ENCODE measurements at places on chromosomes 7 and 10. TPM values are rescaled to one million over a fixed set of nuclear protein-coding genes. Genes with fewer than 3 reads are reported as not detected.

- DNase-seq: no peak
Measured at GRCh38 chr10:129361676-129362376, 105.2 kb upstream of the MGMT start.

DNA sequence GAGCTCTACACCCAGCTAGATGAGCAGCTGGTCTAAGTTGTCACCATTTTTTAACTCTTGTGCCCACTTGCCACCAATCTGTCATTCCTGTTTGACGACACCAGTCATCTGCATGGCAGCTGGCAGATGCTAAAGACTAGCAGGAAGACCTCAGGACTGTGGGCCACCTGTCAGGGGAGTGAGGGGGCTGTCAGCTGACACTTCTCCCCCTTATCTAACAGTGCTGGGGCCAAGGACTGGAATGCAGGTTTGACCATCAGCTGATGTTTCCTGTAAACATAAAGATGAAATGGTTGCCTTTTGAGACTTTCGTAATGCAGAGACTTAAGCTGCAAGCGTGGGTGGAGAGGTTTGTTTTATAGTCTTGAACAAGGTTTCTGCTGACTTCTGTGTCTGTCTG lies 93.5 kb downstream of the WNT2 start:
- DNase-seq: peak; percentile 77

GRCh38 chr10:4755286-4755989 lies 70.6 kb upstream of the AKR1E2 start:
- no peak for DNase-seq

GRCh38 chr7:149145031-149145845 lies 2.0 kb upstream of the ZNF398 start:
- DNase-seq: no peak

DNA sequence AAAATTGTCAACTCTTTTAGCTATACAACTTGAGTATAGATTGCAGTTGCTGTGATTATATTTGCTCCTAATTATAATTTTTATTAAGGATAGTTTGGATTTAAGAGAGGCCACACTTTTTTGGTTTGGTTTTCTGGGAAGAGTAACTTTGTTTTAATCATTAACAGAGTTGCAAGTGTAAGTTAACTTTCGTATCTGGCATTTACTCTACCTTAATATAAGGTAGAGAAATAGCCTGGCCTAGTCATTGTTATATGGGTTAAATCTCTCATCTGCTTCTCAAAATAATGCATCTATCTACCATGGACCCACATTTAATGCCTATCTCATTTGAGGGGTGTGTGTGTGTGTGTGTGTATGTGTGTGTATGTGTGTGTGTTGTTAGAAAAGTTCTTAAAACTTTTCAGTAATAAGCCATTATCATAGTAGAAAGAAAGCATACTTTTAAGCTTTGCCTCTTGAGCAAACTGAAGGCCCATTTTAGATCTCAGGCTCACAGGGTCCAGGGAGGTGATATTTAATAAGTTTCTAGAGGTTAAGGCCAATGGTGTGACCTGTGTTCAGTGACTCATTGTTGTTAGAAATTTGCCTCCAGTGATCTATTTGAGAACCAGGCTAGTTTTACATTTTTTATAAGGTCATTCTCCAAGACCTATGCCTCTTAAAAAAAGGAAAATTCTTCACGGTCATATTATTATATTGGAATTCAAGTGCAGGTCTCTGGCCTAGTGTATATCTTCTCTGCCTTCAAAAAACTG lies 10.9 kb upstream of the TEX47 start:
- DNase-seq: no peak

GRCh38 chr10:128981881-128982615 lies 485.0 kb upstream of the MGMT start:
- no peak for DNase-seq

DNA sequence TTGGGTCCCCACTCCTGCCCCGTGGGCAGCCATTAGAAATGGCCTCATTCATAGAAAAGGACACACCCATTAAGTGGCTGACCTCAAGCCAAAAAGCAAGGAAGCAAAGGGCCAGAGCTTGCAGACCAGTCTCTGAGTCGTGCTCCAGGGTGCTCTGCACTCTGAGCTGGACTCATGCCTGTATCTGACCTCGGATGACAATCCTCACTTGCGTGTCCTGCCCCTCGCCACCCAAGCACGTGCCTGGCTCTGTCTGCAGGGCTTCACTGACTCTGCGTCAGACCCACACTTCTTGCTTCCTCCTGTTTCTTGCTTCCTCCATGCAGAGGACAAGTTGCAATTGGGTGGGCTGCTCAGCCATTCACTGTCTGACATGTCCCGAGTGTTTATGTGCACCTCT lies 138.8 kb downstream of the OAT start:
- DNase-seq: no peak

DNA sequence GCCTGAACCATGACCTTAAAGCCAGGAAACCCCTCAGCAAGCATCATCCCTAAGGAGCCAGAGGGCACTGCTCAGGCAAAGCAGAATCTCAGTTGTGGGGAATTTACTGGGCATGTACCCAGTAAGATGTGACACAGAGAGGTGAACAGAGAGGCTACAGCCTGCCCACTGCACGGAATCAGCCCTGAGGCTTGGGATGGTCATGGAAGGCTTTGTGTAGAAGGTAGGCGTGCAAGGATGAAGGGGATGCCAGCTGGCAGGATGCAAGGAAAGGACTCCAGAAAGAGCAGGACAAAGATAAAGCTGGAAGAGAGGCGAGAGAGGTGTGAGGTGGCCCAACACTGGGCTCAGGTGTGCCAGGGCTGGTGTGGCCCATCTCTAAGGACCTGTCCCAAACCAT lies 2.4 kb upstream of the AIFM2 start:
- no peak for DNase-seq

GRCh38 chr10:42754155-42755027 lies 28.2 kb upstream of the BMS1 start:
- DNase-seq: peak; percentile 24

GRCh38 chr7:141406347-141406746 lies 144.9 kb upstream of the AGK start:
- DNase-seq: no peak

DNA sequence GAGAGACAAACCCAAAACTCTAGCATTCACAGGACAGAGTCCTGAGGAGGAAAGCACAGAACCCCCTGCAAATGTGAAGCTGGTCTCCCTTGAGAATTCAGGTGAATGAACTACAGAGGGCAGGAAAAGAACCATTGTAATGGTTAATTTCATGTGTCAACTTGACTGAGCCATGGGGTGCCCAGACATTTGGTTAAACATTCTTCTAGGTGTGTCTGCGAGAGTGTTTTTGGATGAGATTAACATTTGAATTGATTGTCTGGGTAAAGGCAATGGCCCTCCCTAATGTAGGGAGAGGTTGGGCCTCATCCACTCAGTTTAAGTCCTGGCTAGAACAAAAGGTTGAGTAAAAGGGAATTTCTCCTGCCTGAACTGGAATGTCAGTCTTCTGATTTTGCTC lies 15.7 kb upstream of the CDK1 start:
- DNase-seq: no peak

GRCh38 chr10:71571460-71572175 lies 148.0 kb downstream of the C10orf105 start:
- no peak for DNase-seq

GRCh38 chr7:37054624-37055241 lies 330.4 kb upstream of the AOAH start:
- peak; percentile 60 for DNase-seq

DNA sequence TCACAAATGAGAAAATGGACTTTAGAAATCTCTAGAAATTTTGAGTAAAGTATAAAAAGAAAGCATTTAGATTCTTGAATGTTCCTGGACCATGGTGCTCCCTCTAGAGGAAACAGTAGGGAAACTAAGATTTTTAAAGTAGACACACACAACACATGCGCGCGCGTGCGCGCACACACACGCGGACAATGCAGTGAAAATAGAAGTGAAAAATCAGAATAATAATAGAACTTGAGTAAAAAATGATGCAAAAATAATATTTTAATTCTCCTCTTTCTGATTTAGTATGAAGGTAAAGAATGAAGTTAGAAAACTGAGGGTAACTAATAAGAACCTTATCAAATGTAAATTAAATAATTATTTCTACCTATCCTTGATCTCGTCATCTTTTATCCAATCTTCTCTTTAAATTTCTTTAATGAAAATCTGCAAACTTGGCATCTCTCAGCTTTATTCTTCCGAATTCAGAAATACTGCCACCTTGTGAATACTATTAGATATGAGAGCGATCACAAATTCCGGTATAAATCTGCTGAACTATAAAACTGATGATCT lies 117.0 kb upstream of the AMPH start:
- peak; percentile 27 for DNase-seq

GRCh38 chr7:155227788-155228458 lies 69.8 kb upstream of the INSIG1 start:
- no peak for DNase-seq

DNA sequence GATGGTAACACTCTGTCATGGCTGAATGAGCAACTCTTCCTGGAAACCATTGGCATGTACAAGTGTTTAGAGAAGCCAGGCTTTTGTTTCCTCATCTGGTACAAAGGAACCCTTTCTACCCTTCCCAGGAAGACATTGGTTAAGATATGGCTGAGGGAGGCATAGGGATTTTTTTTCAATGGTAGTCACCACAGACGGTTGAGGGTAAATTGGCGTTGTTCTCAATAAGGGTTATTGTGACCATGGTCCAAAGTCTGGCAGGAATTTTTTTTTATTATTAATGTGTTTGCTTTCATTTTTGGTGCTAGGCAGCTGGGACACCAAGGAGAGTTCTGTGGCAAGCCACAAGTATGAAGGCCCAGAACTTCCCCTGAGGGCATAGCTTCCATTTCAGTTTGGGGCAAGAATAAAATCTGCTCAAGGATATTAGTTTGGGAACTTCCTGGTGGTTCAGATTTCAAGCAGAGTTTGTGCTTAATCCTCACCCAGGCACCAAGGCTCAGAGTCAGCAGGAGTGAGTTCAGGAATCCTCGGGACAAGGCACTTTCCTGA lies at the start of gene PLEKHS1:
TSS of gene PLEKHS1 (plus strand) at position 502 of the 552 bp plus-strand sequence. CDS start 3,596 bp downstream, outside the sequence.
- DNase-seq: no peak

DNA sequence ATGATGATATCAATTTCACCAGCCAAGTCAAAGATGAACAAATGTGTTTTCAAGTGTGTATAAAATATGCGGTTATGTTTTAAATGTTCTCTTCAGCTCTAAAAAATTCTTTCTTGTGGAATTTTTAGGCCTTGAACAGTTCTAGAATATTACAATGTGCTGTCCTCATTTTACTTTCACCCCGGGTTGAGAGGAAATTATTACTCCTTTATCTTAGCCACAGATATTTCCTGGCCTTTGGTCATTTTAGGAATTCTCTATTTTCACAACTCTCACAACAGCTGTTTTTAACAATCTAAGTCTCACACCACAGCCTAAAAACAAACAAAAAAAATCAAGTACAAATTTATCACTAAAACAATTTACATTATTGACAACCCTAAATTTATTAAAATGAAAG lies 112.2 kb upstream of the HGF start:
- DNase-seq: peak; percentile 50

GRCh38 chr10:3763035-3763456 lies 22.0 kb downstream of the KLF6 start:
- peak; percentile 41 for DNase-seq

- peak; percentile 23 for DNase-seq
Measured at GRCh38 chr7:42340436-42340835, 103.4 kb upstream of the GLI3 start.

- no peak for DNase-seq
Measured at GRCh38 chr10:70084189-70084588, 31.5 kb downstream of the MACROH2A2 start.

DNA sequence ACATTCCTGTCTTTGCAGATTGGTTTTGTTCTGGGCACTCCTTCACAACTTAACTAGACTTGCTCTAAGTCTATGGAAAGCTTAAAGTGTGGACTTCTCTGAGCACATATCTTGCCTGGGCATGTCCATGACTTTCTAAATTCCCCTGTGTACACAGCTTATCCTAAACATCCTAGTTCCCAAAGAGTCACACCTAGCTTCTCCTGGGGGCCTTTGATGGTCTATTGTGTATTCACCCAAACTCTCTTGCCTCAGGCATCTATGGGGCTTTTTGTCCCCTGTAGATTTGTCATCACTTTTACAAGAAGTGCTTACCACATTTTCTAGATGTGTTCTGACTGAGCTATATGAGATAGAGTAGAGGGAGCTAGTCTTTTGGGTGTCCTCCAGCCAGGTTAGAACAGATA lies 12.2 kb upstream of the ZNF488 start:
- DNase-seq: peak; percentile 5

DNA sequence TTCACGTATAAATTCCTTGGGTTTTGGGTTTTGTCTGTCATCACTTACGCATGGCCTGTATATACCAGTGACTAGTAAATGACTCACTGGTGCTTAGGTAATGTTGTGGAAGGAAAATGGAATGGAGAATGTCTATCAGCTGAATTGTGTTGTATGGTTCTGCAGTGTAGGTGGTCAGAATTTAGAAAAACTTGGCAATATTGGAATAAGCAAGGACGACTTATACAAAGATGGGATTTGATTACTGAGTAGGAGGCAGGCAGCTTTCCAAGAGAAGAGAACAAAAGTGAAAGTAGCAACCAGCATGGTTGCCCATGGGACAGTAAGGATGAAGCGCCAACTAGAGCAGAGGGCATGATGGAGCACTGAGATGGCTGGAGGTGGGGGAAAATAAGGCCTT lies 168.6 kb upstream of the CSTF2T start:
- DNase-seq: peak; percentile 94

DNA sequence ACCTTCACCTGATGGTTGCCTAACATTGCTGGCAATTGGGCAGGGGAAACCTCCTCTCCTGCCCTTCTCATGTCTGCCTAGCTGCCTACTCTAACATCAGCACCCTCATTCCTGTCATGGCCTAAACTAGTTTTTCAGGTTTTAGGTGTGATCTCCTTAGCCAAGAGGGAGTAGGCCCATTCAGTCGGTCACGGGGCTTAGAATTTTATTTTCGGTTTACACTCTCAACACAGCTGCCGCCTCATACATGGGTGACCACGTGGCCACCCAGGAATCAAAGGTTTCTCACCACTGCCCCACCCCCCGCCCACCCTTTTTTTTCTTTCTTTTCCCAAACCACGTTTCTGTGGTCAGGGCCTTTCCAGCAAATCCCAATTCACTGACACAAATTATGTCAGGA lies 97.2 kb downstream of the RALA start:
- no peak for DNase-seq

ZNF488 gene
- total RNA-seq: not detected

TEX47 gene
- total RNA-seq: not detected

TLX1 gene
- not detected for total RNA-seq

DDX50 gene
- total RNA-seq: 65.5 TPM

ANKRD7 gene
- total RNA-seq: 2.8 TPM

DNAH11 gene
- 0.33 TPM for total RNA-seq

CNTNAP2 gene
- not detected for total RNA-seq

PTTG1IP2 gene
- total RNA-seq: not detected

CELF2 gene
- 25.1 TPM for total RNA-seq

NUPR2 gene
- not detected for total RNA-seq

NODAL gene
- total RNA-seq: not detected

SNCG gene
- total RNA-seq: 8.7 TPM

ASZ1 gene
- not detected for total RNA-seq

NCF1 gene
- under 0.01 TPM for total RNA-seq

EVX1 gene
- not detected for total RNA-seq

Data from fibroblast of lung (primary cell).